ENCODE measurements at places on chromosomes 5 and 9.

- no peak for DNase-seq
Observed at GRCh38 chr5:169161022-169161680, 139.8 kb downstream of the SLIT3 start.

DNA sequence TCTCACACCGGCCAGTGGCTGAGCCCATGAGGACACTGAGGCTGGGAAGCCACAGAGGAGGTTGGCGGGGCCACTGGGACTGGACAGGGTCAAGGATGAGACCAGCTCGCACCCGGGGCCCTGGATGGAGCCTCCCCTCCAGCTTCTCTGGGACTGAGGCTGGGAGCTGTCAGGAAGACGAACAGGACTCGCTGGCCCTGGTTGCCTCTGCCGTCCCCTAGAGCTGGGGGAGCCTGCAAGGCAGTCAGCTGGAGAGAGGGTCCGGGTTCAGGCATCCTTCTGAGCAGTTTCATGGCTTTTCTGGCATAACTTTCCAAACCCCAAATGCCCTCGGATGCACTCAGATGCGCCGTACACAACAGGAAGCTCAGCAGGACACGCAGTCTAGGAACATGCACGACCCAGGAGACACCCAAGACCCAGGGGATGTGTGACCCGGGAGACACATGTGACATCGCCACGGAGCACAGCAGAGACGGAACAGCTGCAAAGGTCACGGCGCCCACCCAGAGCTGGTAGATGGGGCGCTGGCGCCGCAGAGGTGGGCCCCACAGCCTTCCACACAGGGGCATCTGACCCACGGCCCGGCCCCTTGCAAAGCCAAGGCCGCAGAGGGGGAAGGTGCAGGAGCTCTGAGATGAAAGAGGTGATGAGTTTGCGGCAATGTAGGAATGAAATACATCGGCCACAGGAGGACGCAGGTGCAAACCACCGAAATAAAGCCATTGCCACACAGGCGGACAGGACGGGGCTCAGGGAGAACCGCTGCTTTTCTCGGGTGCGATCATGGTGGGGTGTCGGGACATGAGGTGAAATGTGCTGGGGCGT lies 17.1 kb downstream of the TPPP start:
- DNase-seq = no peak

DNA sequence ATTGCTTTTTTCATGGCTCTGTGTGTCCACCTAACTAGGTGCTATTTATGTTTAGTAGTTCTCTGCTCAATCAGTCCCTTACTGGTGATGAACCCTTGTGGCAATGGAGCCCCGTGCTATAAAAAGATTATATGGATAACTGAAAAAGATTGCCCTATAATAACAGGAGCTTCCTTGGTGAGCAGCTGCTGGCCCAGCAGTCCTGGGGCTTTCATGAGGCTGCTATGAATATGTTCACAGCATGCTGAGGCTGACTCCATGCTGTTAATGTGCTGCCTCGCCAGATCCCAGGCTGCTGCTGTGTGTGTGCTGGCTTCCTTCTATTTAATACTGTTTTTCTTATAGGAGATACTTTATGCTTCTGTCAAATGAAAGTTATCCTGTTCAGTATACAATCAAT lies 357.5 kb downstream of the TAF11L14 start:
- no peak for DNase-seq

DNA sequence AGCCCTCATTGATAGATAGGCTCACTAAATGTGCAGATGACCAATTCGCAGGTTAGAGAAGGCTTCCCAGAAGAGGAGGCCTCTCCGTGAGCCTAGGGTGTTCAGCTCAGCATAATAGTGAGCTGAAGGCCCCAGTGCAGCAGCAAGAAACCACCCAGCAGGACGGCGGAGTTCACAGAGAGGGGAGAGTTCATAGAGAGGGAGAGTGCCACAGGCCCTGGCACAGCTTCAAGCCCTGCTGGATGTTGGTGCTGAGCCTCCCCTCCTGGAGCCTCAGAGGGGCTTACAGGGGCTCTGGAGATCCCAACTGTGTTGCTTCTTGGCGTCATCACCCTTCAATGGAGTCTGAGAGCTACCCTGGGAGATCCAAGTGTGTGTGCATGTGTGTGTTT lies 2.1 kb downstream of the SLC22A5 start:
- no peak for DNase-seq

All from activated CD4-positive, alpha-beta T cell treated with anti-CD3 and anti-CD28 coated beads, Interleukin-2, amount 50 U/mL, for 48 hours (primary cell).